ENCODE measurements at places on chromosomes 2 and 18.

- DNase-seq: no peak
Measured at GRCh38 chr2:240792629-240793312, 27.2 kb downstream of the KIF1A start.

GRCh38 chr2:100246163-100247145 is 75.8 kb downstream of the LONRF2 start:
- no peak for DNase-seq

- no peak for DNase-seq
Measured at GRCh38 chr2:239932881-239933735, 92.0 kb downstream of the NDUFA10 start.

- DNase-seq: no peak
Measured at GRCh38 chr2:28647682-28648081, 103.9 kb upstream of the PPP1CB start.

GRCh38 chr2:174495365-174496012 is 8.7 kb upstream of the GPR155 start:
- no peak for DNase-seq

- no peak for DNase-seq
Measured at GRCh38 chr2:120919771-120920453, 184.2 kb downstream of the GLI2 start.

DNA sequence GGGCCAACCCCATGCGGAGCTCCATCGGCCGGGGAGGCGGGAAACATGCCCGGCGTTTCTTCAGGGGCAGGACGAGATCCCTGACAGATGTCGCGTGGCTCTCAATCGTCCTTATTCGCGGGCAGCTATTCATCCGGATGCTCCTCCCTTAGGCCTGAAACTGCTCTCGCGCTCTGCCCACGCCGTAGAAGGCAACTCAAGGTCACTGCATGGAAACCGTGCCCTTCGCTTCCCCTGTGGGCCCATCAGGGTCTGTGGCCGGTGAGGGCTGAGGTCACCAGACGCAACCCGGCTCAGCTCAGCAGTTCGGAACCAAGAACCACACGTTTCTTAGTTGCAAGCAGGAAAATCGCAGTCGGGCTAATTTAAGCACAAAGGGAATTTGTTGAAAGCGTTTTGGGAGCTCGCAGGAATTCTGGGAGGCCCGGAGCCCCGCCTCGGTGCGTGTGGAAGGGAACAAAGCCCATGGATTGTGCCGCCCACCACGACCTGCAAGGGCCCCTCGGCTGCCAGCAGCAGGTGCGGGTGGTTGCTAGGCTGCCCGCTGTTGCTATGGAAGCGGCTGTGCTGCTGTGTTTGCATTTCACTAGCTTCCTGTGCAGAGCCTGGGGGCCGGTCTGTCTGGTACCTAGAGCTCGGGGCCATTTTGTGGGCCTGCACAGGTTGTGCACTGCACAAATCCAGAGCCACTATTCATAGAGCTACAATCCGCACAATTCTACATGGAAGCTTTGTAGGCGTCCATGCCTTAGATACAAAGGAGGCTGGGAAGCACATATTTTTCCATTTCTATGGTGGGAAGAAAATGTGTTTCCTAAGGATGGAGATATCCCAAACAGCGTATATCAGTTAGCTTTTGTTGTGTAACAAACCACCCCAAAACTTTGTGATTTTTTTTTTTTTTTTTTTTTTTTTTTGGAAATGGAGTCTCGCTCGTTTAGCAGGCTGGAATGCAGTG is 6.0 kb upstream of the ALLC start:
- DNase-seq: no peak

DNA sequence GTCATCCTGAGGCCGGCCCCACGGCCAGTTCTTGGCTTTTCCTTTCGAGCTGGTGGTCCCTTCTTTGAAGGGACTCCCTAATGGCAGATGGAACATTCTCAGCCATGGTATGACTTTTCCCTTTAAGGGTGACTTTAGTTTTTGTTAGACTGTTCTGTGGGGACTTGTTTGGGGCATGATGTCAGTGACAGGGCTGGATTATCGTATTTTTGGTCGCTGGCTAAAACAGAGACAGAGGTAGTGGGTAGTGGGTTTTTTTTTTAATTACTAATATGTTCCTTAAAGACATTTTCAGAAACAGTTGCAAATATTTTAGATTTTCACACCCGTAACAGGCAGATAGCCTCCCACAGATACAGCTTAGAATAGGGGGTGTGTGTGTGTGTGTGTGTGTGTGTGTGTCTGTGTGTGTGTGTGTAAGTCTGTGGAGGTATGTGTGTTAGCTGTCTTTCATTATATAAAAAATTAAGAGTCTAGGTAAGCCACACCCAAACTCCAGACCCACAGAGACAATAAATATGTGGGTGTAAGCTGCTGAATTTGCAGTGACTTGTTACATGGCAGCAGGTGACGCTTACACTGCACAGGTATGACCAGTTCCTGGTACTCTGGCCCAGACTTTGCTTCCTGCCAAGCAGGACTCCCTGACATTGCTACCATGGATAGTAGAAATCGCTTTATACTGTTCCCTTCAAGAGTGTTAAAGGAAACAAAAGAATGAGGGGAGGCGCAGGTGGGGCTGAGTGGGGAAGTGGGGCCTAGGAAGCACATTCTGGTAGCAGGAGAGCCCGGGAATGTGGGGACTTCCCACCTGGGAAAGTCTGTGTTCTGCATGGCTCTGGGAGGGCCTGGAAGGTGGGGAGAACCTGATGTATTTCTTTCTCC is 20.9 kb downstream of the NCK2 start:
- DNase-seq: no peak

DNA sequence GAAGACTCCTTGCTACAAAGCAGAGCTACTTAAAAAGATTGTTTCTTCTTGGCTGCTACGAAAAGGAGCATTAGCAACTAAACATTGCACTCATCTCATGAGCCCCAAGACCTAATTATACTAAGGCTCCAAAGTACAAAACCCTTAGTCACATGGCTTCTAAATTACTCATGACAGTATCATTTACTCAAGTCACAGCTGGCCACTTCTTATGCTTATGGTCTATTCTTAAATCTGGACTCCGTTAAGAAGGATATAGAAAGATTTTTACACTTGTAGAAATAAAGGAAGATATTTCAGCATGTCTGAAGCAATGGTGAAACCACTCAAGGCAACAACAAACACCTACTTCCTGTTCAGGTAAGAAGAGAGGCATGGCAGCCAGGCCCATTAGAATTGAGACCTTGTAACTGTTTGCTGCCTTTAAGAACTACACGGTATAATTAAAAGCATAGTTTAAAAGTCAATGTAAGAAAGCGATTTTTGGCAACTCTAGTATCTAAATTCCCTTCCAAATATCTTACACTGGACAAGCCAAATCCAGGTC is 12.7 kb downstream of the ANKRD44 start:
- DNase-seq: no peak

GRCh38 chr2:8416001-8416571 is 265.8 kb upstream of the ID2 start:
- no peak for DNase-seq

DNA sequence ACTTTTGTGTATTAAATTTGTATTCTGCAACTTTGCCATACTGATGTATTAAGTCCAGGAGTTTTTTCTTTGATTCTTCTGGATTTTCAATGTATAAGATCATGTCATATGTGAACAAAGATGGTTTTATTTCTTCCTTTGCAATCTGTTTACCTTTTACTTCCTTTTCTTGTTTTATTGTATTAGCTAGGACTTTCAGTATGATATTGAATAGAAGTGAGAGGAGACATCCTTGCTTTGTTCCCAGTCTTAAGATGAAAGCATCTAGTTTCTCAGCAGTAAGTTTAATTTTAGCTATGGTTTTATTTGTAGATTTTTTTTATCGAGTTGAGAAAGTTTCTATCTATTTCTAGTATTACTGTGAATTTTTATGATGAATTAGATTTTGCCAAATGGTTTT is 25.5 kb downstream of the VRK2 start:
- DNase-seq: no peak

GRCh38 chr2:8643250-8643995 is 38.4 kb upstream of the ID2 start:
- DNase-seq: no peak

DNA sequence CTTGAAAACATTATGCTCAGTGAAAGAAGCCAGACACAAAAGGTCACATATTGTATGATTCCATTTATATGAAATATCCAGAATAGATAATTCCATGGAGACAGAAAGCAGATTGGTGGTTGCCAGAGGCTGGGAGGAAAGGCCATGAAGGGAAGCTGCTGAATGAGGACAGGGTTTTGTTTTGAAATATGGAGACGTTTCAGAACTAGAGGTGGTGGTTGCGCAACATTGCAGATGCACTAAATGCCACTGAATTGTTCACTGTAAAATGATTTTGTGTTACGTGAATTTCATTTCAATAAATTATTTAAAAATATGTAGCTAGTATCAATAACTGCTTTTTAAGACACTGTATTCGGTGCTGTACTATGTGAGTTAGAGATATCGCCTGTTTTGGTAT is 101.7 kb upstream of the ZNF236 start:
- no peak for DNase-seq

DNA sequence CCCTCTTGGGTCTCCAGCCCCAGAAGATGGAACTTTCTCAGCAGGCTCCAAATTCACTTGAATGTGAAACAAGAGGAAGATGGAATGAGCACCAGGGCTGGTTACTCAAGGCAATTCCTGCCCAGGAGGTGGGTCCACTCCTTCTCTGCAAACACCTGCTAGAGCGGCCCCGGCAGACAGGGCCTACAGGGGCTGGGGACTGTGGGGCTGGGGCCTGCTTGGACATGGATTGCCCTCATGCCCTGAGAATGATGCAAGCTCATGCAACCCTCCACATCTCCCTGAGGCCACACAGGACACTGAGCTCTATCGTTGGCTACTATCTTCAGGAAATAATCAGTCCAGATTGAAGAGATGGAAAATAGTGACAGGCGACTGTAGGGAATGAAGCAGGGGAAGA is 39.1 kb downstream of the TFCP2L1 start:
- DNase-seq: no peak

GRCh38 chr2:182006595-182007341 is 21.1 kb downstream of the PPP1R1C start:
- DNase-seq: no peak

- no peak for DNase-seq
Measured at GRCh38 chr2:26640331-26640745, 828 bp downstream of the CIB4 start.

DNA sequence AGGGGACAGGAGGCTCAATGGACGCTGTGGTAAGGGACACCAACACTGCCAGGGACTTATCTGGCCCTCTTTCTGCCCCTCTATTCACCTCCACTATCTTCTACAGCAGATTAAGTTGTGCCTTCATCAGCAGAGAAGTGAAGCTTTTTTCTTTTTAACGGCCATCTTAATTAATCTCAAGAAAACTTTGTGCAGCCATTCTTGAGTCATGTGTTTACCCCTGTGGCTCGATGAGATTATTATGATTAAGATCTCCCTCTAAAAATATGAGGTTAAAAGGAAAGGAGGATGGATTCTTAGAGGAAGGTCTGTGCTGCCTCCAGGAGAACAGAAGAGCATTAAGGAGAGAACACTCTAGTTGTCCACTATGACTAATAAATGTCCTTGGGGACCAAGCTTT is 32.4 kb upstream of the DSC1 start:
- DNase-seq: no peak

- no peak for DNase-seq
Measured at GRCh38 chr2:162106146-162106551, 32.1 kb upstream of the DPP4 start.

DNA sequence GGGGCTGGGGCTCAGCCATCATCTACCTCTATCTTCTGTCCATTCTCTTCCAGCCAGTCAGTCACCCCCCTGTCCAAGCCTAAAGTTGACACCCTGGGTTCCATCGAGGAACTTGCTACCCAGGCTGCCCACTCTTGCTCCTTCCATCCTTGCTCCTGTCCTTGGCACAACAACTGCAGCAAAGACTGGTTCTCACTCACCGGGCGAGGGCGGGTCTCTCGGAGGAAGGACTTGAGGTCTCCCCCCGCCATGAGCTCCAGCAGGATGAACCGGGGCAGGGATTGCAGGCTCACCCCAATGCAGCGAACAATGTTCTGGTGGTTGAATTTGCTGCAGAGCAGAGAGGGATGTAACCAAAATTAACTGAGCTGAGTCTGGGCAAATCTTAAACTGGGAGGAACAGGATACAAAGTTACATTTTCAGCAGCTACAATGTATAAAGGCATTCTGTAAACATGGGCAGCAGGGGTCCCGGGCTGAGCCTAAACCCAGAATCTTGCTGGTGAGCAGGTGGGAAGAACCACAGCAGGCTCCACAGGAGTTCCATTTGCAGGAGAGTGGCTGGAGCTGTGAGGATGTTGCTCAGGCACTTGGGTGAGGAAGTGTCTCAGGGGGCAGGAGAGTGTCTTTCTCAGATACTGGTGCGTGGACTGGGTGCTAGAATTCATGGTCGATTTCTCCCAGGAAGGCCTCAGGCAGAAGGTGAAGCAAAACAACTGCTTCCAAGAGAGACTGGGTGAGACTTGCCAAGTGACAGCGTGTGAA is 105.5 kb downstream of the CLIP4 start:
- DNase-seq: no peak

DNA sequence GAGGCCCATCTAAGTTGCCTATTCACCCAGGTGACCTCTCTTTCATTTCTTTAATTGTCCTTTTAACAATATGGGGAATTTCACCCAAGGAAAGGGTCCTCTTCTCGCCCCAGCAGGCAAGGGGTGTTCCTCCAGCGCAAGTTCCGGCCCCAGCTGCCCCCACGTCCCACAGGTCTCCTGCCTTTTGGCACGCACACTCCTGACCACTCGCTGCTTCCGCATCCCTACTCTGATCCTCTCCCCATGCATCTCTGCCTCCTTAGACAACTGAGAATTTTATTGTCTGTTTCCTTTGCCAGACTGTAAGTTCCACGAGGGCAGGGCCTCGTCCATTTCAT is 684 bp upstream of the ARPC2 start:
- DNase-seq: no peak

DNA sequence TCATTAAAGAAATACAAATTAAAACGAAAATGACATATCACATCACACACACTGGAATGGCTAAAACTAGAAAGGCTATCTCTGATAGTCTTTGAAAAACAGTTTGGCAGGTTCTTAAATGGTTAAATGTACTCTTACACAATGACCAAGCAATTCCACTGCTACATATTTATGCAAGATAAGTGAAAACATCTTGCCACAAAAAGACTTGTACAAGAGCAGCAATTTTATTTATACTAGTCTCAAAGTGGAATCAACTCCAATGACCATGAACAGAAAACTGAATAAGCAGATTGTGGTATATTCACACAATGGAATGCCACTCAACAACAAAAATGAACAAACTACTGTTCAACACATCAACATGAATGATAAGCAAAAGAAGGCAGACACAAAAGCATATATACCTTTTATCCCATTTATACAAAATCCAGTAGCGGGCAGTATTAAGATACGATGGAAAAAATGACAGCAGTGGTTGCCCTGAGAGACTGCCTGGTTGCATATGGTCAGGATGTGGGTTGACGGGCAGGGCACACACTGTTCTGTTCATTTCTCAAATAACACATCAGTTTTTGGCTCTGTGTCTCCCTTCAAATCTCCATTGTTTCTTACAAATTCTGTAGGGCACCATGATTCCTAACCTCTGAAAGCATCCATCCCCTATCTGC is 25.4 kb downstream of the SP100 start:
- DNase-seq: no peak

- no peak for DNase-seq
Measured at GRCh38 chr2:203959672-203960071, 23.1 kb downstream of the ICOS start.

Measured in brain pericyte (primary cell).